ENCODE measurements at places on chromosomes 11 and 22. TPM values are rescaled to one million over a fixed set of nuclear protein-coding genes. Genes with fewer than 3 reads are reported as not detected.

DNA sequence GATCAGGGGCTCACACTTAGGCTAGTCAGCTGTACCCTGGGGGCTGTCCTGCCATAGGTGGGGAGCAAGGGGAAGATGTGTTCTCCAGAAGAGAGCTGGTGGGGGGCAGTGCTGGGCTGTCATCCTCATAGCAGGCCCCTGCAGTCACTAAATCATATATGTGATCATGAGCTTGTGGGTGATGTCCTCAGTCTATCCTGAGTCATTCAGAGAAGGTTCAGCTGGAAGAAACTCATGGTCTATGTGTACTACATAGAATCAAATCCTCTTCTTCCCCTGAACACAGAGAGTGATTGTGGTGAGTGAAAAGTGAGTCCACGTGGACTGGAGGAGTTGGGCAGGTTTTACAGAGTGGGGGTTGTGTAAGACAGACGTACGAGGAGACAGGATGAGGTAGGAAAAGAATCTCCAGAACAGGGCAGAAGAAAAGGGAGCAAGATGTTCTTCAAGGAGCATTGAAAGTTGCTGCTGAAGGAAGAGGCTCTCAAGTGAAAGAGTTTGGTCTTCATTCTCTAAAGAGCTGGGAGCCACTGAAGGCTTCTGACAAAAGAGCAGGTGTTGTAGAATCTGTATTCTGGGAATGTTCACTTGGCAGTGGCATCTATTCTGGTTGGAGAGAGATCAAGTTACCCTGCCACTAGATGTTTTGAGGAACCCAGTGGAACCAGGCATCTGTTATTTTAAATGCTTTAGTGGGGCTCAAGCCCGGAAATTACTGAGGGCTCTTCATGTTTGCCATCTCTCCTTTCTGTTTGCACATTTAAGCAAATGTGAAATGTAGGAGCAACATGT lies 68.9 kb downstream of the C22orf31 start:
- DNase-seq, result no peak

GRCh38 chr22:47376901-47377505 lies 614.6 kb downstream of the TBC1D22A start:
- DNase-seq, result no peak

DNA sequence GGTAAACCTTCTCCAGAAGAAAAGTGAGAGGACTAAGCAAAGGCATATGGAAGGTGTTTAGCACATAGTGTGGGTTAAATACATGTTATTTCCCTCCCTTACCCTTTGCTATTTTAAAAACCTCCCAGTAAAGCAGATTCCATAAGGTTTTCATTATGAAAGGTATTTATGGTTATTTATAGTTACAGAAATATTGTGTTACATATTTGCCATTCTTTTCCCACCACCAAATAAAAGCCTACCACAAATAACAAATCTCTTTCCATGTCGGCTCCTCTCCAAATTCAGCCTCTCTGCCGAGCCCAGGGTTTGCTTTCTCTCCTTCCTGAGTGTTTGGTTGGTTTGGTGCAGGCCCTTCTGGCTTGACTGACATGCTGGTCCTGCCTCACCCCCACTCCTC lies 64.4 kb downstream of the INSC start:
- no peak for DNase-seq

- DNase-seq, result no peak
Observed at GRCh38 chr11:17972987-17973386, 39.9 kb downstream of the SERGEF start.

- no peak for DNase-seq
Observed at GRCh38 chr11:35458846-35459245, 39.5 kb upstream of the SLC1A2 start.

GRCh38 chr22:45785458-45785857 lies 113.8 kb downstream of the ATXN10 start:
- no peak for DNase-seq

DNA sequence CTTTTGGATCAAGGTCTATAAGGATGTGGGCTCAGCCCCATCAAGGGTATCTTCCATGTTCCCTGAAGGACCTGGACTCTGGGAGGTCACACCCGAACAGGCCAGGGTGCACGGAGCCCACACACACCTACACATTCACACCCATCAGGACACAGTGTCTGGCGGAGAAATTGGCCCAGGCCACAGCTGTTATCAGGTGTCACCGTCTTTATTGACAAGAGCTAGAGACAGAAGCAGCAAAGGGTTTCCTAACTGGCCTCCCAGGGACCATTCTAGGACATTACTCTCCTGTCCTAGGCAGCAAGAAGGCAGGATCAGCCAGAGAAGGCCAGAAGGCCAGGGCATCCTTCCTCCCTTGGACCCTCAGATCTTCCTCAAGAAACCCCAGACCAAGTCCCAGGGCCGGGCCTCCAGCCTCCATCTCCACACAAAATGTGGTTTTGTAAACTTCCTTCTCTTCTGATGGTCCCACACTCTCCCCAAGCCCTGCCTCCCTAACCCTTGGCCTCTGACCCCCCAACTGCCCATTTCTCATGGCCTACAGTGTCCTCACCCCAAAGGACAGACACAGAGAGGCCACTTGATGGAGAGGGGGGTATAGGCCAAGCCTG lies 8.1 kb downstream of the SSTR3 start:
- no peak for DNase-seq

- DNase-seq, result no peak
Observed at GRCh38 chr22:26846645-26847044, 189.3 kb downstream of the MIAT start.

DNA sequence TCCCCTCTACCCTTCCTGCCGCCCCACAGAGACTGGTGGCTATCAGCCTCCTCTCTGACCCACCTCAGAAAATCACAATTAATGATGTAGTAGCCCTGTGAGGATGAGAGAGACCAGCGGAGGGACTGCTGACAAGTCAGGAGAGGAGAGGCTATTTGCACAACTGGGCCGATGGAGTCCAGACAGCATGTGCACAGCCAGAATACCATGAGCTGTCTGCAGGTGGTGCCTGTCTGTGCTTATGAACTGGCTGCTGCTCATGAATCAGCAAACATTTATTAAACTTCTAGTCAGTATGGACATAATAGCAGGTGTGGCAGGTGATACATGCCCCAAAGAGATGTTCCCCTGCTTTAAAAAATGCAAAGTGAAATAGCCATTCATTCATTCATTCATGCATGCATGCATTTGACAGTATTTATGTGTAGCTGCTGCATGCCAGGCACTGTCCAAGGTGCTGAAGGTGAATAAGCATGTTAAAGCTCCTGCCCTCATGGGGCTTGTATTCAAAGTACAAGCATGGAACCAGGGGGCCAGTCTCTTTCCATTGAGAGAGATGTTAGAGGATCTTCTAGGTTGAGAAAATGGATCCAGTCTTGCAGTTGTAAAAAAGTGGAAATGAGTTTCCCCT lies 141.3 kb downstream of the GRIK4 start:
- DNase-seq, result no peak

DNA sequence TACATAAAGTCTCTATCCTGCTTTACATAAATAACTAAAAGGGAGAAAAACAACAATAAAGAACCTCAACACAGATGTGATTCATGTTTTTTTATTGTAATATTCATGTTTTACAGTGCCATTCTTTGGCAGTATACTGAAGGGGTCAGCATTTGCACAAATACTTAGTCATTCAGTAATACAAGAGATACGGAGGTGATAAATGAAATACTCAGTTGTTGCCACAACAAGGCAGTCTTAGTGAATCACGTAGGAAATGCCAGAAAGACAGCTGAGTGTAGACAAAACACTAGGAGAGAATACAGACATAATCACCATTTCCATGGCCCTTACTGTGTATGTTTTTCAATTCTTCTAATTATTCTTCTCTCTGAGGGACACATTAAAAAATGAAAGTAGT lies 910.4 kb downstream of the METTL15 start:
- no peak for DNase-seq

- DNase-seq, result no peak
Observed at GRCh38 chr11:111119751-111120150, 125.8 kb upstream of the POU2AF2 start.

- no peak for DNase-seq
Observed at GRCh38 chr11:107259811-107260221, 197.8 kb downstream of the CWF19L2 start.

GRCh38 chr11:76149713-76150112 lies 56.6 kb downstream of the WNT11 start:
- no peak for DNase-seq

DNA sequence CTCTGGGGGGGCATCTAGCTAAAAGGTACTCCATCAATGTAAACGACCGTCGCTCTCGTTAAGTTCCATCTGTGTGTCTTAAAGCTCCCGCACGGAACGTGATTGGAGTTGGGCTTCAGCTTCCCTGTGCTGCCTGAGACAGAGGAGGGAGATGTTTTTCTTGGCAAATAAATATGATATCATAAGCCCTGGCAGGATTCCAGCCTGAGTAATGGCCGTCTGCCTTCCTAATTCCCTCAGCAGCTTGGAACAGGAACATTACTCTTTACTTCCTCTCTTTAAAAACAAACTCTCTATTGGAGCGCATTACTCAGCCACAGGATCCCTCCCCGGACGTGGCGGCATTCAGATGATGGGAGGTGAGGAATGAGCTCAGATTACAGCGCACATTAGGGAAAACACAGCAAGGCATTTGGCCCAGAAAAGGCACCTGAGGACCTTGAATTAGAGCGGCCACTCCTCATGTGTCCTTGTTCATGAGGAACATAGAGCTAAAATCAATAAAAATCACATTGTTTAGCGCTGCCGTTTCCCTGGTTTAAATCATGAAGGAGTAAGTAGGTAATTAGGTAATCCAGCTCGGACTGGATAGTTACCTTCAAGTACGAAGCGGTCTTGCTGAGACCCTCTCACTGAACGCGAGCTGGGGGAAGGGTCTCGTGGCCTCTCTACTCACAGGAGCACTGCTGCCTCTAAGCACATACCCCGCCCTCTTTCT lies 230.4 kb downstream of the ST3GAL4 start:
- DNase-seq, result no peak

GRCh38 chr11:625636-626268 lies 997 bp upstream of the CDHR5 start:
- no peak for DNase-seq

Gene PATE2
- total RNA-seq, result not detected

Gene EI24
- total RNA-seq, result 30.0 TPM

Gene LRRC74B
- not detected for total RNA-seq

Gene GNB1L
- 5.3 TPM for total RNA-seq

Gene FOLR3
- not detected for total RNA-seq

Gene RAC2
- 744 TPM for total RNA-seq

Gene PHLDB1
- 0.75 TPM for total RNA-seq

Gene GAB2
- 58.4 TPM for total RNA-seq

Gene RAB36
- total RNA-seq, result 2.6 TPM
